Left ventricle myocardium superior (tissue), 1 donor: ENCODE measurements at places on chromosomes 4 and X. TPM values are rescaled to one million over a fixed set of nuclear protein-coding genes. Genes with fewer than 3 reads are reported as not detected.

Gene GAGE12F
- total RNA-seq, result not detected

Gene CT45A10
- total RNA-seq, result not detected

Gene XAGE1B
- total RNA-seq, result not detected

Gene DCLK2
- 27.5 TPM for total RNA-seq

Gene FUNDC2
- 389 TPM for total RNA-seq

- no peak for DNase-seq
Measured at GRCh38 chr4:185600801-185601434, 65.6 kb upstream of the PDLIM3 start.

- DNase-seq, result no peak
Measured at GRCh38 chr4:145302725-145303124, 122.3 kb upstream of the OTUD4 start.

- no peak for DNase-seq
Measured at GRCh38 chrX:147478899-147479298, 432.8 kb upstream of the FMR1 start.

- no peak for DNase-seq
Measured at GRCh38 chr4:160319221-160319867, 1216.5 kb downstream of the RAPGEF2 start.

DNA sequence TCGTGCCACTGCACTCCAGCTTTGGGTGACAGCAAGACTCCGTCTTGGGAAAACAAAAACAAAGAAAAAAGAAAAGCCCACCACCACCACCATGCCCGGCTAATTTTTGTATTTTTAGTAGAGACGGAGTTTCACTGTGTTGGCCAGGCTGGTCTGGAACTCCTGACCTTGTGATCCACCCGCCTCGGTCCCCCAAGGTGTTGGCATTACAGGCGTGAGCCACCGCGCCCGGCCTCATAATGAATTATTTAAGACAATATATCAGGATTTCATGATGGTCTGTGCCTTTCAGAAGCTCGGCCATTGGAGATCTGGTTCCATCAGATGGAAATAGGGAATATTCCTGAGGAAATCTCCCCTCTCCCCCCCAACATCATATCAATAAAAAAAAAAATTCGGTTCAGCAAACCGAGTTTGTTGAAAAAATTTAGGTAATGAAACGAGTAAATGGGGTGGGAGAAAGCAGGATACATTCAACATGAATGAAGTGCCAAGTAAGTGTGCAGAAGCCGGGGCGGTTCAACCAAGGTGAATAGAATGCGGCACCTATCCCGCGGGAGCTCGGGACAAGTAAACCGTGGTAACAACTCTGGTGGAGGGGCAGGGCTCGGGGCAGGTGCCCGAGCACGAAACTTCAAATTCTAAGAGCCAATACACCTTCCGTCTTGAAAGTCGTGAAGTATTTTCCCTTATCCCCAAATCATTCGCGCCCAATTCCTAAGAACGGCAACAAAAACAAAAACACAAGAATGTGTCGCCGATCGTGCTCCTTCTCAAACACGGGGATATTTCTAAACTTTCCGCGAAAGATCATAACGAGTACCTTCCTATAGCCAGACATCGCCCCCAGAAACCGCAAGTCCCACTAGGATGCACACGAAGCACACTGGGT, 773 bp upstream of the TXLNG start:
- DNase-seq, result no peak

GRCh38 chrX:110743679-110744340, 51.8 kb downstream of the CHRDL1 start:
- no peak for DNase-seq

GRCh38 chr4:109973529-109973905, 60.8 kb downstream of the EGF start:
- DNase-seq, result no peak

DNA sequence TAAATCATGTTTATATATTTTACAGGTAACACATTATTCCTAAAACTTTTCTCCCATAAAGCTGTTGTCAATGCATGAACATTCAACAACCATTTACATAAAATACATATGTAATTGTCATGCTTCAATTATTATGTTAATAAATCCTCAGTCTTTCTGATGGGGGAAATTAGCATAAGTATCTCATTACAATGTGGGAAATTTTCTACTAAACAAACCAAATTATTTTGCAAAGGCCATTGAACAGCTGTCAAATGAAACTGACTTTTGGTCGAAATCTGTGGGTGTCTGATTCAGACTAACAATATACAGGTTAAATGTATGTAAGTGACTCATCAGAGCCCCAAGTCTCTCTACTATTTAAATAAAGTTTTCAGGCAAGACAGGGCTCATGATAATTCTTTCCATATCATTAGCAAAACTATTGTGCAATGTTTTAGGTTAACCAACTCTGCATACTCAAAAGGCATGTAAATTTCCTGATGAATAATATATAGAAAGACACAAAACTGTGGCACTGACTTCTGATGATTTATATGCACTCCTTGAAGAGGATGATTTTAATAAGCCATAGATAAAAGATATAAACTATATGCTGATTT, 795.3 kb upstream of the AADAT start:
- no peak for DNase-seq

- no peak for DNase-seq
Measured at GRCh38 chr4:105453550-105454205, 20.2 kb downstream of the PPA2 start.
